ENCODE measurements at places on chromosomes 5 and 9.
A peak's percentile ranks its signal among the peaks of the same experiment; 100 is the strongest.

GRCh38 chr5:150214289-150214688 lies 24.4 kb downstream of the SLC6A7 start:
- DNase-seq = no peak

GRCh38 chr5:133240425-133241091 lies 188.7 kb downstream of the HSPA4 start:
- peak; percentile 81 for DNase-seq

GRCh38 chr9:97726716-97727115 lies 29.6 kb upstream of the XPA start:
- no peak for DNase-seq

DNA sequence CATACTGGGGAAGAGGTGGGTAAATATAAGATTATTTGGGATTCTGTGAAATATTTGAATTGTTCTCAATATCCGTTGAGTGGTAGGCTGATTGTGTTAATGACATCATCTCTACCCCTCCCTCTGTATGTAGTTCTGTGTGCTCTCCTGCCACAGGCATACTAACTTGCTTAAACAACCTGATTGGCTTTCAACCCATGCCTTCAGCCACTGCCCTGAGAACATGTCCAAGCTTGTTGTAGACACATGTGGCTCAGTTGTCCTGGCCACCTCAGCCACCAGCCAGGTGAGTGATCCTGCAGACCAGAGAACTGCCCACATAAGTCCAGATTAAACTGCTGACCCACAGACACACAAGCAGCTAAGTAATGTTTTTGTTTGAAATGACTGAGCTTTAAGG lies 31.1 kb downstream of the ANKS6 start:
- no peak for DNase-seq

- DNase-seq = no peak
Observed at GRCh38 chr9:129280623-129281271, 102.7 kb upstream of the IER5L start.

GRCh38 chr5:59682542-59682941 lies 211.0 kb downstream of the PDE4D start:
- DNase-seq = no peak

DNA sequence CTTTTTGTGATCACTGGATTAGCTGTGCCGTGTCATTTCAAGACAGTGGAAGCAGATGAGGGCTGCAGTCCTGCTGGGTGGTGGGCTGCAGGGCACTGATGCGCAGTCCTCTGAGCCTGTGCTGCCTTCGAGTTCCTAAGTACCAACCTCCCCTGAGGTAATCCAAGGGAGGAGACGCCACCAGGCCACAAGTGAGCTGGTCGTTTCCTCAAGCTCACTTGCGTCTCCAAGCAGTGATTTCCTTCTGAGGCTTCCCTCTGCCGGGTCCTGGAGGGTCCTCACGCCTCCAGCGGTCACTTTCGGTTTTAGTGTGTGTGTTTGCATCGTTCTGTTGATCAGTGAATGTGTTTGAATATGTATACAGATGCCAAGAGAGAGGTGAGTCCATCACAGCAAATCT lies 115.7 kb downstream of the TRIO start:
- DNase-seq = no peak

- DNase-seq = no peak
Observed at GRCh38 chr5:95870105-95870672, 47.7 kb upstream of the GLRX start.

GRCh38 chr5:120538644-120539043 lies 74.5 kb downstream of the PRR16 start:
- DNase-seq = no peak

DNA sequence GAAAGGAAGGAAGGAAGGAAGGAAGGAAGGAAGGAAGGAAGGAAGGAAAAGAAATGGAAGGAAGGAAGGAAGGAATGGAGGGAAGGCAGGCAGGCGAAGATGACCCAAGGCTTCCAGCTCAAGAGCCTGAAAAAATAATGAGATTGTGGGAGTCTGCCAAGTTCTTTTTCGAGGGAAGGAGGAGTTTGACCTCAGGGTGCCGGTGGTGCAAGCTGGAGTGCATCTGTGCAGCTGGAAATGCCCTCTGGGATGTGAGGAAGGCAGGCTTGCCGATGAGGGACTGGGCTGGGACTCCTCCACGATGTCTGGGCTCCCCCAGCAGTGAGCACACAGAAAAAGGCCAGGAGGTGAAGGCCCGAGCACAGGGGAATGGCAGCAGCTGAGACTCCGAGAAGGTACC lies 154.9 kb upstream of the DAPK1 start:
- no peak for DNase-seq

- no peak for DNase-seq
Observed at GRCh38 chr9:88536023-88536324, 996 bp downstream of the NXNL2 start.
